ENCODE measurements at places on chromosomes 2 and 18. TPM values are rescaled to one million over a fixed set of nuclear protein-coding genes. Genes with fewer than 3 reads are reported as not detected.
A peak's percentile ranks its signal among the peaks of the same experiment; 100 is the strongest.

DNA sequence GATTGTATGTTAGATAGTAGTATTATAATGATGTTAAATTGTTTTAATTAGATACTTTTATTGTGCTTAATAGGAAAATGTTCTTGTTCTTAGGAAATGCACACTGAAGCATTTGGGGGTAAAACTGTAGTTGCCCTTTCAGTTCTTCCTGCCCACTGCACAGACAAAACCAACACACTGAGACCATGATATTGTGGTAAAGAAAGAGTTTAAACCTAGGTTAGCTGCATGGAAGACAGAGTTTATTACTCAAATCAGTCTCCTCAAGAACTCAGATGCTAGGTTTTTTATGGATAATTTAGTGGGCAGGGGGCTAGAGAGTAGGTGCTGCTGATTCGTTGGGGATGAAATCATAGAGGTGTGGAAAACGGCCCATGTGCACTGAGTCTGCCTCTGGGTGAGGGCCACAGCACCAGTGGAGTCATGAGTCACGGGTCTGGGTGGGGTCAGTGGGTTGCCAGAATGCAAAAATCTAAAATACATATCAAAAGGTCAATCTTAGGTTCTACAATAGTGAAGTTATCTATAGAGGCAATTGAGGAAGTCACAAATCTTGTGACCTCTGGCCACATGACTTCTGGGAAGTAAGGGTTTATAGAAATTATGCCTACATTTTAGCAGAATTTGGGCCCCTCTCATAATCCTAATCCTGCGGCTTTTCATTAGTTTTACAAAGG is 283.4 kb upstream of the FBXO11 start:
- DNase-seq, result peak; percentile 54

Gene ACTR3
- total RNA-seq, result 101 TPM

GRCh38 chr2:174740721-174741120 is 23.6 kb downstream of the CHRNA1 start:
- DNase-seq, result no peak

Gene CD8A
- 0.49 TPM for total RNA-seq

Gene ZNF385B
- 1.4 TPM for total RNA-seq

DNA sequence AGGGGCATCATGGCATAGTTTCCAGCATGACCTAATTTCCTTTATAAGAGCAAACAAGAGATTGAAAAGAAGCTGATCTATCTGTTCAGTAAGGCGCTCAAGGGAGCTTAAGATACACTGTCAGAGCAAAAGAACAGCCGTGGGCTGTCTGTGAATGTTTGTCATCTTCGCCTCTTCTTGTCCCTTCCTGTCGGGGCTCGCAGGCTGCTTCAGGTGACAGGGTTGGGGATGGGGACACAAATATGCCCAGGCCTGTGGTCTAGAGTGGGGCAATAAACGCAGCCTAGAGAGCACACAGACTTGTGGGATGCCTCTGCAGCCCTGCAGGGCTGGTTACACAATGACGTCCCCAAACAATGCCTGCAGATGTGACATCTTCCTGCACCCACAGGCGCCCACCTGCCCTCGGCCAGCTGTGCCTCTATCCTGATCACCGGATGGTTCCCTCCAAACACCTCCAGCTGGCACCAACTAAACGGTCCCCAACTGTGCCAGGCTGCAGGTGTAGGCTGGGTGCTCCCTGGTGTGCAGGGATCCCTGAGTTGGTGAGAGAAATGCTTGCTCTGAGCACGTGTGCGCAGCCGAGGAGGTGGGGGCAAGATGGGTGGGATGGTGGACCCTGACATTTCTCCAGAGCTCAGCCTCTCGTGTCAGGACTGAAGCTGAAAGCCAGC is 72.8 kb downstream of the EDAR start:
- no peak for DNase-seq

DNA sequence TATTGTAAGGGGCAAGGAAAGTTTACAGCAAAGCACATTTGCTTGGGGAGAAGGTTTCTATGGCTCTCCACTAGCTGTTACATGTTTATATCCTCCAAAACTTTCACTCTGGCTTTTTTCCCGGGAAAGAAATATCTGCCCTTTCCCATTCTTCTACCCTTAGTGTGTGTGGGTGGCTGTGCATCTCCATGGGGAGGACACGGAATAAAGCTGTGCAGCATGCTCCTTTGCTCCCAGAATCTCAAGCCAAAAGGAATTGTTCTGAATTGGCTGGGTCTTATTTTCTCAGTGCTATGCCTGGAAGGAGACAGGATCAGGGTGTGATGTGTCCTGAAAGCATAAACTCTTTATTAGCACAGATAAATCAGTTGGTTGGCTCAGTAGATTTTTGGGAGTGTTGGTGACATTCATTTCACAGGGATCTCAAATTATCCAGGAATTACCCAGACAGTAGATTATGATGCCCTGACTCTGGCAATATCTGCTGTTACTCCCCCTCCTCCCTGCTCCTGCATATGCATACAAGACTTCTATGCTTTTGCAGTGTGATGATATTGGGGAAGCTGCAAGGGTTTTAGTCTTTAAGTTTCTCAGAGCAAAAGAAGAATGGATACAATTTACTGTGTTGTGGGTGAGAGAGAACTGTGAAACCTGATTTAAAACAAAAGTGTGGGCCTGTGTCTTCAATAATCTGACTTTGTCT is 63.1 kb downstream of the PARD3B start:
- DNase-seq, result no peak

GRCh38 chr2:14817848-14818247 is 185.3 kb downstream of the LRATD1 start:
- DNase-seq, result no peak

GRCh38 chr18:3250237-3251107 is 2.9 kb downstream of the MYL12A start:
- DNase-seq, result no peak

- no peak for DNase-seq
Observed at GRCh38 chr2:185979546-185980071, 241.0 kb downstream of the FSIP2 start.

Gene SPDYA
- total RNA-seq, result not detected

DNA sequence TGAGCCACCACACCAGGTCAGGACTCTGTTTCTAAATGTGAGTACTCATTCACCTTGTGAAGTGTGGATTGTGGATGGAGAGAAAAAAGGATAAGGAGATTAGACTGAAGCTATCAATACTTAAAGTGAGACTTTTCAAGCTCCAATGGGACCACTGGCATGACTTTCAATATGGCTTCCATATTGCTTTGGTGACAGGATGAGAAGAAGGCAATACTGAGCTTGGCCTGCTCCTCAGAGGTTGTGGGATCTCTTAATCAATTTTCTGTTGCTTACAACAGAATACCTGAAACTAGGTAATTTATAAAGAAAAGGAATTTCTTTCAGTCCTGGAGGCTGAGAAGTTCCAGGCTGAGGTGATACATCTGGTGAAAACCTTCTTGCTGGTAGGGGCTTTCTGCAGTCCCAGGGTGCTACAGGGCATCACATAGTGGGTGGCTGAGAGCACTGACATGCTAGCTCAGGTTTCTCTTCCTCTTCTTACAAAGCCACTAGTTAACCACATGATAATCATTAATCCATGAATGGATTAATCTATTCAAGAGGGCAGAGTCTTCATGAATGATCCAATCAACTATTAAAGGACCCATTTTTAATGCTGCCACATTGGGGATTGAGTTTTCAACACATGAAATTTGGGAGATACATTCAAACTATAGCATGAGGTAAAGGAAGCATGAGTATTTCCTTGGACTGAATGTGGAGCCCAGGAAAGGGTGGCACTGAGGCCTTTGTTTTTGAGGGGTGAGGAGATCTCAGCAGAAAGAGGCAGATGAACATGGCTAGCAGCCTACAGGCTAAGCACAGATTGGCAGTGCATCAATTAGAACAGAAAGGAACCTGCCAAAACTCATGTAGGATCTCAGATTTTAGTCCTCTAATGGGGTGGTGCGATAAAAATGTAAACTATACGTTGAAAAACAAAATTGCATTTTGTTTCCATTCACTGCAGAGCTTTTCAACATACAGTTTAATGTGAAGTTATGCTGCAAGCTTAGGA is 274.5 kb downstream of the PIK3C3 start:
- no peak for DNase-seq

DNA sequence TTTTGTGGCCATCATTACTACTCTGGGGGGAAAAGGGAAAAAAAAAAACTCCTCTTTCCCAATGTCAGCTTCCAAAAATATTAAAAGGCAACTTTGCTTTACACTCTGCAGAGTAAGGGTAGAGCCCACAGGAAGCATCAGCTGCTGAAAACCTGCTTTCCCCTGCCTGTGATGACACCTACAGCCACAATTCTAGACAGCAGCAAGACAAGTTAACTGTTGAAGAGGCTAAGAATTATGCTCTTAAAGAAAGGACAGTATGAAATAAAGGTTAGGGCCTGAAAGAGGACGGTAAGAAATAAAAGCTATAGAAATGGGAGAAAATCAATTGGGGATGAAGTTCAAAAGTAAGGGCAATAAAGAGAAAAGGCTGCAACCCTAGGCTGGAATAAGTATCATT is 3.0 kb downstream of the PDE11A start:
- no peak for DNase-seq

DNA sequence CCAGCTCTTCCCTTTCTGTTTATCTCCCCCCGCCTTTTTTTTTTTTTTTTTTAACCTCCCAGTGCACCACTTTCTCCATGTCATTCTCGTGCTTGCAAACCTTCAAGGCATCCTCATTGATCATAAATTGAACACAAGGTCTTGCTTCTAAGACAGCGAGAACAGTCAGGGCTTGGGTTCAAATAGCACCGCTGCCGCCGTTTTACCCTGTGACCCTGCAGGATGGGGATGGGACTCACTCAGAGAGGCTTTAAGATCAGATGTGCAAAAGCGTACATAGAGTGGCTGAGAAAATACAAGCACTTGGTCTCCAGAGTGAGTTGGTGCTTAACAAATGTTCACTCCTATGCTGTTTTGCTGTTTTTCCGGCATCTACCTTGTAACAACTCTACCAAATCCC is 93.6 kb downstream of the TCF7L1 start:
- DNase-seq, result peak; percentile 53

Gene TBR1
- not detected for total RNA-seq
